ENCODE measurements at places on chromosomes 13 and 19. TPM values are rescaled to one million over a fixed set of nuclear protein-coding genes. Genes with fewer than 3 reads are reported as not detected.
A peak's percentile ranks its signal among the peaks of the same experiment; 100 is the strongest.

- DNase-seq, result no peak
These were observed 18.9 kb downstream of the ARID3A start for GRCh38 chr19:944663-945241.

- DNase-seq, result peak; percentile 35
These were observed 3.3 kb upstream of the ICAM4 start for GRCh38 chr19:10283301-10284064.

GRCh38 chr19:2648528-2648937 is 54.0 kb downstream of the GNG7 start:
- DNase-seq, result peak; percentile 54

DNA sequence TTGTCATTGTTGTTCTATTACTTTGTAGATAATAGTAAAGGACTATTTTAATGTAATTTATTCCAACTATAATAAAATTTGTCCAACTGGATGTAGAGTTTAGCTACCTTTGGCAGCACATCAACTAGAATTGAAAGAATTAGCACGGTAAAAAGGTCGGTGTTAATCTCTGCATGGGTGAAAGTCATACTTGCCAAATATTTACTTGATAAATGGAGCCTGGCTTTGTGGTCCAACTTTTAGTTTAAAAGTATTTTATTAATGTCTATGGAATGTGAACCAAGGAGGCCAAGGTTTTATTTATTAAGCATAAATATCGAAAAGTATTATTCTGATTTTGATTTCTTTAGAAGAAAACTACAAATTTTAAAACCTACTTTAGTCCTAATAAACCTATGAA is 1389.0 kb downstream of the PCDH9 start:
- DNase-seq, result no peak

DNA sequence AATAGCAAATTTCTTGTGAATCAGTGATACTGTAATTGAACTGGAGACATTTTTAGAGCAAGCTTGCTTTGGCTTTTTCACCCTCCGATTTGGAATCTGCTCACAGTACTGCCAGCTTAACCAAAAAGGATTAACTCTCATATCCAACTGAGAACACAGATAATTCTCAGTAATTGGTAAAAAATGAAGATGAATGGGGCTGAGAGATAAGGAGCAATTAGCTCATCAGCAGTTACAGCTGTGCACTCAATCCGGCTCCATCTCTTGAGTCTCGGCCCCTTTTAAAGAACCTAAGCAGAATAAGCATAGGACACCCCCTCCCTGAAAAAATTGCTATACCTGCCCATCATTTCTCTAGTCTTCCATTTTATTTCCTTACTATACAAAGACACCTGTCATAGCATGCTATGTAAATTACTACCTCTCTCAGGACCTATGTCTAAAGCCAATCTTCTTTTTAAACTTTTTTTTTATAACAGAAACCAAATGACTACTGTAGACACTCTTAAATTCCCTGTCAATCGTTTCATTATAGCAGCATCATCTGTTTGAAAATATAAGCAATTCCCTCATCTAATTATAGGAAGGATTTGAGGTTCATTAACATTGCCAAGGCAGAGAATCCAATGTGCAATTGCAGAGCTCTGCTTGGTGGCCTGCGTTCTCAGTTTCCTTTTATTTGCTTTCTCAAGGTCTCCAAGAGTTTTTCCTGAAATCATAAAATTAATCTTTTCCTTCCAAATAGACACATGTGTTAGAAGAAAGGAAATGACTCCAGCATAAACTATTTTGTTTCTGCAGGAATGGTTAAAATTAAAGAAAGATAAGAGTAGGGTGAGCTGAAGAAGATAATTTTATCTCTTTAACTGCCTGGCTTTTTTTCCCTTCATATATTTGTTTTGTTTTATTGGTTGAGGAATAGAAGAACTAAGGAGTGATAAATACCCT is 242.1 kb downstream of the DACH1 start:
- no peak for DNase-seq

GRCh38 chr13:46578590-46578975 is 25.6 kb downstream of the LRCH1 start:
- no peak for DNase-seq

PLK5 gene
- total RNA-seq, result not detected

CERS1 gene
- total RNA-seq, result 0.13 TPM

FCHO1 gene
- total RNA-seq, result 0.90 TPM

ZNF317 gene
- total RNA-seq, result 15.4 TPM
